ENCODE measurements at places on chromosomes 16 and 17.

- peak; percentile 66 for DNase-seq
Measured at GRCh38 chr17:75878174-75878998, at the start of gene TRIM47. TSS of gene TRIM47 (minus strand) at chr17:75878581. CDS start at chr17:75878548, 33 bp downstream.

DNA sequence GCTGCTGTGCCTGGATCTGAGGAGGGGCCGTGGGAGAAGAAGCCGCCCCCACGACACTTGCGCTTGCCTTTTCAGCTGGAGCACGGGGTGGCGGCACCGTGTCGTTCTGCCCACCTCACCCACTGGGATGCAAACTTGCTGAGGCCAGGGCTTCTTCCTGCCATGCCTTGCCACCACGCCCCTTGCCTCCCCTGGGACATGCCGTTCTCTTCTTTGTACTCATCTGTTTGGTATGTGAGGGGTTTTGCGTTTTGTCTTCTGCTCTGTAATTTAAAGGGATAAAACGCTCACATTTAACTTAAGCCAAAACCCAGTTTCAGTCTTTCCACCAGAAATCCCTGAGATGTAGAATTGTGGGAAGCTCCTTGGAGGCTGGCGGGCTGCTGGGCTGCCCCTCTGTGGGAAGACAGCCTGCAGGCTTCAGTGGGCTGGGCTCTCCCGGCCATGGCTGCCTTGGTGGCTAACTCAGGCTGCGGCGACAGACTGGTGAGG, 180.2 kb downstream of the RPTOR start:
- peak; percentile 88 for DNase-seq

DNA sequence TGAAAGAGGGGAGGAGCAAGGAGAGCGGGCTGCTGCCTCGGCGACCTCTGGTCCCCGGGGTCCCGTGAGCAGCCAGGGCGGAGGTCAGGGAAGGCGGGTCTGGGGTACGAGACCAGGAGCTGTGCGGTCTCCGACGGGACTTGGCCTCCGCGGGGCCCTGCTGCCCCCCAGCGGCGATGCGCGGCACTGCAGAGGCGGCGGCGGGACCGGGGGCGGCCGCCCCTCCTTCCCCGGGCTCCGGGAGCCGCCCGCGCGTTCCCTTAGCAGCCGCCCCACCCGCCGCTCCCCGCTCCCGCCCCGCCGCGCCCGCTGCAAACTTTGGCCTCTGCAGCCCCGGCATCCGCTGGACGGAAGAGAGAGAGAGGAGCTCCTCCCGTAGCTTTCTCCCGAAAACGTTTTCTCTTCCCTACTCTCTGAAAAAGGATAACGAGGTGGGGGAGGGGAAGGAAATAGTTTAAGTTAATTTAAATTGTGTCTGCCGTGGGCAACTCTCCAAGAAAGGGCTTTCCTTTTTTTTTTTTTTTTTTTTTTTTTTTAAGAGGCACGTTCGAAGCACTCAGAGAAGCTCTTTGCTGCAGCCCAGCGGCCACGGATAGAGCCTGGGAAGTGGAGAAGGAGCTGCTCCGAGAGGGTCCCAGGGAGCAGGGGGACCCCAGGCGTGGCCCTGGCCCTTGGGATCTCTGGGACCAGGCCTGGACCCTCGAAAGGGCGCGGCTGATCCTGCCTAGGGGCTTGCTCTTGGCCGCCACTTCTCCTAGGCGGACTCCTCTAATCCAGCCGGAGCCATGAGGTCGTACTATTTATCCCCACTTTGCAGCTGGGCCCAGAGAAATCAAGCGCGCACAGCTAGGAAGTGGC, 43.2 kb downstream of the C16orf82 start:
- DNase-seq: peak; percentile 71

GRCh38 chr16:8878523-8878911, 3.6 kb upstream of the LITAFD start:
- DNase-seq: peak; percentile 86

DNA sequence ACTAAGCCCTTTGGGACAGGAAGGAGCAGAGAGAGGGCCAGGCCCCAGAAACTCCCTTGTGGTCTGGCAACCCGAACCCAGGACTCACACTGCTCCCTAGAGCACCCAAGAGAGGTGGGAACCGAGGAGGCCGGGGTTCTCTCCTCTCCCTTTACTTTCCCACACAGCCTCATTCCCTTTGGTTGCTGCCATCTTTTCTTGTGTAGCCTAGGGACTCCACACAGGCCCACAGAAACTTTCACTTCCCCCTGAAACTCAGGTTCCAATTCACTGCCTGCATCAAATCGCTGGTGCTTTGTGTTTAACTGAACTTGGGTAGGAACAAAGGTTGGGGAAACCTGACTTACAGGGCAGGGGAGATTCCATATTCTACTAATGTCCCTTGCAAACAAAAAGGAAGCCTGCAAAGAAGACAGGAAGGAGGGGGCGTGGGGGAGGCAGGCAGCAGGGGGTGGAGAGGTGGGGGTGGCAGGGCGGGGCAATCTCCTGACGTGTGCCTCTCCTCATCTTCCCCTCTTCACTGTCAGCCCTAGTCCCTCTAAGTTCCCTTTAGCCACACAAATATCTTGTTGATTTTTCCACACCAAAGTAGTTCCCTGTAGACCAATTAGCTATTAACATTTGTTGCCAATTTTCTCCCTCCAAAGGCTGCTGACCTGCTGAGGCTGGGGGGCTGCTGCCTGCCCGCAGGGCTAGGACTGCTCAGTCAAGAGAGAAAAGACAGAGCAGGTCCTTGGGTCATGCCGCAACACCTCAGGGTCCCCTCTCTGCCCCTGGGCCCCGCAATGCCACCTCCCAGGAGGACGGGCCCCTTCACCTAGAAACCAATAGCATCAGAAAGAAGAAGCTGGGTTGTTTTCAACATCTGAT, 8.0 kb downstream of the ST3GAL2 start:
- DNase-seq: no peak

GRCh38 chr17:9321890-9322289, 253.7 kb downstream of the STX8 start:
- no peak for DNase-seq

DNA sequence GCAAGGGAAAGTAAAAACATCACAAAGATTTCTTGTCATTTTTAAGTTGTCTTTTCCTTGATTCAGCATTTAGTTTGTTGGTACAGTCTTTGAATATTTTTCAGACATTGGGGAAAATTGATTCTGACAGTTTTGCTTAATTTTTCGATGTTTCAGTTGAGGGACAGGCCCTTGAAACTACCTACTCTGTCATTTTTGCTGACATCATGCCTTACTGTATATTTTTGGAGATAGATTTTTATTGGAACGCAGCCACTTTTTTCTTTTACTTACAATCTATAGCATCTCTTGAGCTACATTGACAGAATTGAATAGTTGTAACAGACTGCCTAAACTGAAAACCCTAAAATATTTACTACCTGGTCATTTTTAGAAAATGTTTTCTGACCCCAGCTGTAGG, 297.1 kb upstream of the KIF2B start:
- DNase-seq: no peak

- DNase-seq: no peak
Measured at GRCh38 chr17:78826836-78827509, 13.6 kb downstream of the USP36 start.

GRCh38 chr16:87274794-87275193, 42.4 kb downstream of the C16orf95 start:
- DNase-seq: peak; percentile 71

DNA sequence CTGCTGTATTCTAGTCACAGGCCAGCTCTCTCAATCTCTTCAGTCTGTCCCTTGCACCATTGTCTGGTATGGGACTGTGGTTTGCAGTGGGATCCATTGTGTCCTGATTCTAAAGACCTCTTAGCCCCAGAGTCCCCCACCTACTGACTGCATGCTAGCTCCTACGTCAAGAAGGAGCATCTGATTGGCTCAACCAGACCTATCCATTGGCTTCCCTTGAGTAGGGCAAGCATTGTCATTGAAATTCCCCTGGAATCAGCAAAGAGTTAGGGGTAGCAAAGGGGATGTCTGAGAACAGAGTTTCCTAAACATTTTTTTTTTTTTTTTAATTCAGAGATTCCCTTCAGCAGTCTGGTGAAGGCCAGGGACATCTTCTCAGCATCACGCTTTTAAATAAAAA, 175.3 kb upstream of the MPHOSPH6 start:
- DNase-seq: no peak

GRCh38 chr16:48321317-48322036, 63.7 kb downstream of the SIAH1 start:
- DNase-seq: no peak
